ENCODE measurements at places on chromosomes 2 and 18. TPM values are rescaled to one million over a fixed set of nuclear protein-coding genes. Genes with fewer than 3 reads are reported as not detected.

- H3K4me3 ChIP-seq = no peak overlapping the region
- H3K27me3 ChIP-seq = no peaks in the 10 kb centered on the region
Measured at GRCh38 chr2:237653776-237654558, 26.6 kb downstream of the LRRFIP1 start.

DHX57 gene
- 27.5 TPM for total RNA-seq

- H3K4me3 ChIP-seq = no peak overlapping the region
- H3K27me3 ChIP-seq = no peaks in the 10 kb centered on the region
- H3K4me1 ChIP-seq = no peaks in the 10 kb centered on the region
- H3K36me3 ChIP-seq = peaks cover 20% of the 10 kb centered on the region
- H3K27ac ChIP-seq = no peak overlapping the region
Measured at GRCh38 chr2:98416383-98417159, 28.1 kb upstream of the INPP4A start.

- no peaks in the 10 kb centered on the region for H3K36me3 ChIP-seq
- H3K27ac ChIP-seq = no peak overlapping the region
- peaks cover 3% of the 10 kb centered on the region for H3K4me1 ChIP-seq
- peak; percentile 67 for DNase-seq
- no peaks in the 10 kb centered on the region for H3K27me3 ChIP-seq
Measured at GRCh38 chr18:46343931-46344372, 239.8 kb downstream of the HAUS1 start.

DNA sequence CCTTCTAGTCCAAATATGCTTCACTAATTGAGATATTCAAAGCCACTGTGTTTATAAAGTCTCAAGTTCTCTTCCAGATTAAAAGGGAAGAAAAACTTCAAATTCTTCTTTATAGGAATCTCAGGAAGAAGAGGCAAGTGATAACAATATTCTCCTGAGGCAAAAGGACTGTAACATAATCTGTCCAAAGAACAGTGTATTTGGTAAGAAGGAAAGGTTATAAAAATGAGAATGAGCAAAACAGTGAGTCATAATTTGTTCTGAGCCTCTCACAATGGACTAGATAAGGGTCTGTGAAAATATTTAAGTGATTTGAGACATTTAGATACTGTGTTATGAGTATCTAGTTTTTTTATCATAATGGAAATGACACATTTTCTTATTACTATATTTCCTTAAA is 44.3 kb downstream of the SNRPD1 start:
- no peak overlapping the region for H3K4me3 ChIP-seq
- H3K27me3 ChIP-seq = no peaks in the 10 kb centered on the region
- DNase-seq = no peak
- H3K36me3 ChIP-seq = peaks cover 6% of the 10 kb centered on the region
- no peak overlapping the region for H3K27ac ChIP-seq

GRCh38 chr2:72895759-72896281 is 8.6 kb downstream of the SPR start:
- H3K36me3 ChIP-seq = no peaks in the 10 kb centered on the region
- DNase-seq = no peak

GRCh38 chr2:88755836-88756235 is 64.4 kb downstream of the RPIA start:
- H3K4me1 ChIP-seq = 0 out of 2 replicates have a peak, but pooled peaks cover 3% of the 10 kb centered on the region
- no peak overlapping the region for H3K4me3 ChIP-seq
- no peaks in the 10 kb centered on the region for H3K27me3 ChIP-seq
- H3K36me3 ChIP-seq = peaks cover 29% of the 10 kb centered on the region

- H3K36me3 ChIP-seq = no peaks in the 10 kb centered on the region
- no peak for DNase-seq
Measured at GRCh38 chr2:233553366-233553765, 13.2 kb downstream of the USP40 start.

DNA sequence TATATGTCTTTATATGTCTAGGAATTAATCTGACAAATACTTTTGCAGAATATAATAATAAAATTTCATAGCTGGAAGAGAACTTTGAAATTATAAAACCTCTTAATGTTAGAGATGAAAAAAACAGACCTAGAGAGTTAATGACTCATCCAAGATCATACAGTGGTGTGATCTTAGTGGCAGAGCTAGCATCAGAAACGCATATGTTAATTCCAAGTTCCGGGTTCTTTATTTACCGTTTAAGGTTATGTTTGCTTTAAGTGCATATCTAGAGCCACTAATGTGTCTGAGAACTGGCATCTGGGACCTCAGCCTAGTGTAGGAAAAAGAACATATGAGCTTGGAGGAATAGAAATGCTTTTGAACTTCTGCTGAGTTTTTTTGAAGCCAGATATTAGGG is 24.3 kb downstream of the CERS6 start:
- H3K4me1 ChIP-seq = peaks cover 3% of the 10 kb centered on the region
- H3K36me3 ChIP-seq = no peaks in the 10 kb centered on the region

Measured in H9 (cell line).